ENCODE measurements at places on chromosomes 16 and 17. TPM values are rescaled to one million over a fixed set of nuclear protein-coding genes. Genes with fewer than 3 reads are reported as not detected.

Gene IGF2BP1
- not detected for total RNA-seq

Gene TMEM238L
- 190 TPM for total RNA-seq

Gene CANT1
- total RNA-seq: 151 TPM

Gene OTOP3
- total RNA-seq: not detected

Gene NOD2
- total RNA-seq: 6.2 TPM

DNA sequence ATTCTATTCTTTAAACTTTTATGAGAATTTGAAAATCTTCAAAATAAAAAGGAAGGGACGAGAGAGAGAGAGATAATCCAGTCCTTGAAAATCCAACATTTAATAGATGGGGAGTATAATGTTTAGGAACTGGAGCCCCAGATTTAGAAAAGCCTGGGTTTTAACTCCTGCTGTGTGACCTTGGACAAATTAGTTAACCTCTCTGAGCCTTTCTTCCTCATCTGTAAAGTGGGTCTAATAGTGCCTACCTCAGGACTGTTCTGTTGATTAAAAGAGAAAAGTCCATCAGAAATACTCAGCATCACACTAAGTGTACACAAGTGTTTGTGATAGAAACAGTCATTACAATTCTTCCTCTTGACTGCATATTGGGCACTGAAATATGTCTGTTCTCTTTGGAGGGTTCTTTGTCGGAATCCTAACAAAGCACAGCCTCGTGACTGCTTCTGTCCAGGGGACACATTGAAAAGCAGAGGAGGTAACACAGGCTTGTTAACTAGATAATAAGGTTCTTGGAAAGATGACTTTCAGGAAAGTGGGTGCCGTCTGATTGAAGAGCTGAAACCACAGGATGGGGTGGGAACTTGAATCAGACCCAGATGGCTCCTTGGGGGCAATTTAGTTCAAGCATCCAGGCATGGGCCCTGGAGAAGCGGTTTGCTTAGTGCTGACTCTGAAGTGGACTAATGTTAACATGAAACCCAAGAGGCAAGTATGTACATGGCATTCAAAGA is 128.2 kb downstream of the CLEC16A start:
- DNase-seq: no peak

DNA sequence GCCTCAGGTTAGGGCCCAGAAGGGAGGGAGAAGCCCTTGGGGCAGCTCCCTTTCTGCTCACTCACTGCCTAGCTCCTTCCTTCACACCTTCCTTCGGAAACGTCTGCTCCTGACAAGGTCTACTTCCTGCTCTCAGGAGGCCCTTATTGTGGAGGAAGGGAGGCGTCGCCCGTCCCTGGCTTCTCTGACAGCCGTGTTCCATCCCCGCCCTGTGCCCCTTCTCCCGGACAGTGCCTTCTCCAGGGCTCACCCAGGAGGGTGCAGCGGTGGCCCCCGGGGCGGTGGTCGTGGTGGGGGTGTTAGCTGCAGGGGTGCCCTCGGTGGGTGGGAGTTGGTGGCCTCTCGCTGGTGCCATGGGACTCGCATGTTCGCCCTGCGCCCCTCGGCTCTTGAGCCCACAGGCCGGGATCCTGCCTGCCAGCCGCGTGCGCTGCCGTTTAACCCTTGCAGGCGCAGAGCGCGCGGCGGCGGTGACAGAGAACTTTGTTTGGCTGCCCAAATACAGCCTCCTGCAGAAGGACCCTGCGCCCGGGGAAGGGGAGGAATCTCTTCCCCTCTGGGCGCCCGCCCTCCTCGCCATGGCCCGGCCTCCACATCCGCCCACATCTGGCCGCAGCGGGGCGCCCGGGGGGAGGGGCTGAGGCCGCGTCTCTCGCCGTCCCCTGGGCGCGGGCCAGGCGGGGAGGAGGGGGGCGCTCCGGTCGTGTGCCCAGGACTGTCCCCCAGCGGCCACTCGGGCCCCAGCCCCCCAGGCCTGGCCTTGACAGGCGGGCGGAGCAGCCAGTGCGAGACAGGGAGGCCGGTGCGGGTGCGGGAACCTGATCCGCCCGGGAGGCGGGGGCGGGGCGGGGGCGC is 231.9 kb downstream of the SEC14L1 start:
- DNase-seq: peak; percentile 95

DNA sequence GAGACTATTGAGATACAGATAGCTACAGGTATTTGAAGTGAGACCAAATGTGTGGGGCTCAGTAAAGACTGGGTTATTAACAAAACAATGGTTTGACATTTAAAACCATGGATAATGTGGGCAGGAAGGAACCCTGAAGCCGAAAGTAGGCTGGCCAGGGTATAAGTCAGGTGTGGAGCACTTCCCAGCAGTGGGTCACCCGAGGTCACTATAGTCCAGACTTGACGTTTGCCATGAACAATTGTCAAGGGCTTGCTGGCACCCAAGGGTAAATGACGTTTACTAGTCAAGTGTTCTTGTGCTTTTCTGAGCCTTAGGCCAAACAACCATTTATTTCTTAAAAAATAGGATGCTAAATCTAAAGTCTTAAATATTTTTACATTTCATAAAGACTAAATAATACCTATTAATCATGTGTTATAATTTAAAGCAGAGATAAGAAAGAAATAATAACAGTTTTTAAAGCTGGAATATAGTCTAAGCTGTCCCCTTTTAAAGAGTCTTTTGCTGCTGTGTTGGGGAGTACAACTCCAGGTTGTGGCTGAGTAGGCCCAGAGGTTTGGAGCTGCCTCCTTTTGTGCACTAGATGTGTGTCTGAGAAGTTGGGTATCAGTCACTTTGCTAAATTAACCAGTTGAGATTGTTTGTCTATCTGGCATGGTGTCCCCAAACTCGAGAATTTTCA is 15.7 kb downstream of the ALDH3A2 start:
- DNase-seq: no peak

- DNase-seq: no peak
Observed at GRCh38 chr17:17551361-17551760, 40.1 kb downstream of the PEMT start.

- peak; percentile 2 for DNase-seq
Observed at GRCh38 chr17:50892101-50892776, 26.1 kb upstream of the TOB1 start.

DNA sequence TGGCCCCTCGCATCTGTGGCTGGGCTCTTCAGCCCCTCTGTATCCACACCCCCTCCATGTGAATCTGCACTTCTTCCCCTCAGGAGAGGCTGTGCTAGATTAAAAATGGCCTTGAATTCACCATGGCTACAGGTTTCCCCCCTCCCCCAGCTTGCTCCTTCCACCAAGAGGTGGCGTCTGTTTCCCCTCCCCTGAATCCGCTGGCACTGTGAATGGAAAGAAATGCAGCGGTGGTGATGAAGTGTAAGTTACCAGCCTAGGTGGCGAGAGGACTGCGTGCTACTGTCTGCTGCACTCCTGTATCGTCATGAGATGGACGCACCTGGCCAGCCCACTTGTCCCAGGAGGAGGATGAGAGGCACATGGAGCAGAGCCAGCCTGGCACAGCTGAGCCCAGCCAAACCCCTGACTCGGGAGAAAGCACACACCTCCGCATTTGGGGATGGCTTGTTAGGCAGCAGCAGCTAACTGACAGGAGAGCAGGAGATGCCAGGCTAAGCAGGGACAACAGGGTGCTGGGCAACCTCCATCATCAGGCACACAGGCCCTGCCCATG is 26.2 kb downstream of the TNFRSF13B start:
- DNase-seq: peak; percentile 20

DNA sequence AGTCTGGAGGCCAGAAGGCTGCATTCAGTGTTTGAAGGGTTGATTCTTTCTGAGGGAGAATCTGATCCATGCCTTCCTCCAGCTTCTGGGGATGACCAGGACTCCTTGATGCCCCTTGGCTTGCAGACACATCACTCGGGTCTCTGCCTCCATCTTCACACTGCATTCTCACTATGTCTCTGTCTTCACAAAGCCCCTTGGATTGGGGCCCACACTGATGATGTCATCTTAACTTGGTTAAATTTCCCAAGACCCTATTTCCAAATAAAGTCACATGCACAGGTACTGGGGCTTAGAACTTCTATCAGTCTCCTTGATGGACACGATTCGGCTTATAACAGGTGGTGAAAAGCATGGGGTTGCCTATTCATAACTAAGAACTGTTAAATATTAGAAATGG is 112.1 kb upstream of the MYOCD start:
- no peak for DNase-seq

- no peak for DNase-seq
Observed at GRCh38 chr17:17153709-17154108, 52.4 kb downstream of the PLD6 start.

DNA sequence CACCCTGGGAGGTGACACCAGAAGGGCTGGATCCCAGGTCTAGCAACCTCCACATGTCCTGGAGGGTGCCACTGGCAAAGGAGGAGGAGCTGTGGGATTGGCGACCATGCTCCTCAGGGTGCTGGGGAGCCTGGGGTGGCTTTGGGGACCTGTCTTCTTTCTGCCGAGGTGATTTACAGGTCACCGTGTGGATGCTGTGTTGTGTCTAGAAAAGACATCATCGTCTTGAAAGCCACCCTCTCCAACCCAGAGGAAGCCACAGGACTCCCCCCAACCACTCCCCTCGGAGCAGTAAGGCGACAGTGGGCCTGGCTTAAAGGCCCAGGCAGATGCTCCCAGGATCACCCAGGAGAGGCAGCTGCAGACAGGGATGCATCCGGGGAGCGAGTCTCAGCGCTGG is 29.7 kb upstream of the FASN start:
- DNase-seq: no peak

- DNase-seq: no peak
Observed at GRCh38 chr16:49690778-49691177, 165.1 kb downstream of the ZNF423 start.
